Cortex of kidney (tissue), 1 donor: ENCODE measurements at places on chromosomes 2 and 18.

GRCh38 chr2:130843321-130843985 is 6.7 kb downstream of the ARHGEF4 start:
- no peak for DNase-seq

DNA sequence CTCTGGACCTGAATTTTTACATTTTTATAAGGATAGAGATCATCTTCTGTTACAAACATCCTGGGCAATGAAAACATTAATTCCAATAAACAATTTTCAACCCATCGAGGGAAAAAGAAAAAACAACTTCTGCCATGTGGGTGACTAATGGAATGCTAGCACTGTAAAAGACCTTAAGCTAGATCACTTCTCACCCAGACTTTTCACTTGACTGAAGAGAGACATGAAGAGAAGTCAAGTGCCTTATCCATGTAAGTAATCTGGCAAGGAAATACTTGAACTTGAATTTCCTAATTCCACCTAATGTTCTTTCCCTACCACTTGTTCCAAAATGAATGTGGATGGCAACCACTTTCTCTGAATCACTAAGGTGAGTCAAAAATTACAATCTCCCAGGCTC is 98.3 kb upstream of the ACVR1C start:
- DNase-seq = no peak

GRCh38 chr18:48227206-48227605 is 182.0 kb downstream of the ZBTB7C start:
- DNase-seq = no peak

DNA sequence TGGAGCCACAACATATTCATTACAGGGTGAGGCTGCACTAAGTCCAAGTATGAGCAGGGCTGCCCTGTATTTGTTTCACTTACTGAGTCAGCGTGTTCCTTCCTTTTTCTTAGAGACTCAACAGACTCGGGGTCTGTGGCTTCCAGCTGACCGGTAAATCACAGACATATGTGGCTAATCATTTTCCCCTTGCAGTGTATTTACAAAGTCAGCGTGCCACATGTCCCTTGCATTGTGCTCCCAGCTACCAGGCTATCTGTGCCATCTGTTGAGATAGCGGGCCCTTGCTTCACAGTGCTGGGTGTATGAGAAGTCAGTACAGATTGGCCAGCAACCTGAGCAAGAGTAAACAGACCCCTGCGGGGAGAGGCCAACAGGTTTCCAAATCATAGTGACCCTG is 254.3 kb downstream of the LRRTM1 start:
- no peak for DNase-seq

DNA sequence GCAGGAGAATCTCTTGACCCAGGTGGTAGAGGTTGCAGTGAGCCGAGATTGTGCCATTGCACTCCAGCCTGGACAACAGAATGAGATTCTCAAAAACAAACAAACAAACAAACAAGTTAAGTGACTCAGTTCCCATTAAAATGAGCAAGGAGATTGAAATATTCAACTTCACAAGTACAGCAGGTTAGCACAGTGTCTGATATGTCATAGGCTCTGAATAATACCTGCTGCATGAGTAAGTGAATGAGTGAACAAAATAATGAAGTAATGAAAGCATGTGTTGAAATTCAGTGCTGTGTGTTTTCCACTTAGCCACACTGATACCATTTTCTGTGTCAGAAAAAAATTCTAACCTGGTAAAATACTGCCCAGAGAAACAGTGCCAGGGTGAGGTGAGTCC is 41.9 kb upstream of the SETBP1 start:
- no peak for DNase-seq

DNA sequence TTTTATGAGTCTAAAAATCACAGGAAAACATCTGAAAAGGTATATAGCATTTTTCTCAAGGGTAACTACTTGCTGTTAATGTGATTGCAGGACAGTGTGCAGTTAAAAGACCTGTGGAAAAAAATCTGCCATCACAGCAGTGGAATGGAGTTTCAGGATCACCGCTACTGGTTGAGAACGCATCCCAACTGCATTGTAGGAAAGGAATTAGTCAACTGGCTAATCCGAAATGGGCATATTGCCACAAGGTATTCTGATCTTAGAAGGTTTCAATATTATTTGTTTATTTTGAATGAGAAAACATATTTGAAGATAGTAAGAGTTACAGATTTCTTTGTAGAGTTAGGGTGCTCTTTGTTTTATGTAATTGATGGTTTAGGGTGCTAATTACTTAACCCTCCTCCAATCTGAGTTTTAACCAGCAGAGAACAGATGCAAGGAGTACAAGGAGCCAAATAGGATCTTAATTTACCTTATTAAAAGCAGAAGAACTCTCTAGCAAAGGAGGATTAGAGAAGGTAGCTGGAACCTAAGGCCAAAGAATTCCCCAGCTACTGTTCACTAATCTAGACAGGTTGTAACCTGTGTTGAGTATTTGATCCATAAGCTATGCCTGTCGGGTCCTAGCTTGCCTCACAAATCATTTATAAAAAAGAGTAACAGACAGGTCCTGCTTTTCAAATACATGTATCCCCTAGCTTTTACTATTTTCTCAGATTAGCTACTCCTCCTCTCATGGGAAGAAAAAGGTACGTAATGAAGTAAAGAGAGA is 35.0 kb downstream of the PIKFYVE start:
- DNase-seq = no peak

- no peak for DNase-seq
Measured at GRCh38 chr2:236180831-236181453, 12.8 kb upstream of the GBX2 start.

- no peak for DNase-seq
Measured at GRCh38 chr2:4549666-4550210, 846.4 kb downstream of the DCDC2C start.

DNA sequence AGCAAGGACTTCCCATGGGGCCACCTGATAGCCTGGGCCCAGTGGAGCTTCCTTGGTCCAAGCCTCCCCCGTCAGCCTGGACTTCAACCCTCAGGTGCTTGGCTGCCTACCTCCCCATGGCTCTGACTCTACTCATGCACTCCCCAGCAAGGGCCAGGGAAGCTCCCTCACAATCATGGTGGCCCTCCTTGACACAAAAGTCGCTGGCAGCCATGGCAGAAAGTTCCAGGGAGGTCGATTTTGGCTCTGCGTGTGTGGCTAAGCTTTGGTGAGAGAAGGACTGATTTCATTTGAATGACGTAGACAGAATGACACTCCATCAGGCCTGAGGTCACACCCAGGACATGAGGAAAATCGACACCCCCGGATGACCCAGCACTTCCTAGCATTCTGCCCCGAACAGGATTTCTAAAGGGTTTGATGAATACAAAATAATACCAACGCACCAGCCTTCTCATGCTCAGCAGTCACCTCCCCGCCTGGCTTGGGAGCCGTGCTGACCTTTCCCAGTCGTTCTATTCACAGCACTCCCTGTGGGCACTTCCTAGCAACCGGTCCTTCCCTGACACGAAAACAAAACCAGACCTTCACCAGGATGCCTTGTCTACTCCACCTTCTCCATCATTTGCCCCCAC is 52.7 kb downstream of the LBH start:
- DNase-seq = no peak

DNA sequence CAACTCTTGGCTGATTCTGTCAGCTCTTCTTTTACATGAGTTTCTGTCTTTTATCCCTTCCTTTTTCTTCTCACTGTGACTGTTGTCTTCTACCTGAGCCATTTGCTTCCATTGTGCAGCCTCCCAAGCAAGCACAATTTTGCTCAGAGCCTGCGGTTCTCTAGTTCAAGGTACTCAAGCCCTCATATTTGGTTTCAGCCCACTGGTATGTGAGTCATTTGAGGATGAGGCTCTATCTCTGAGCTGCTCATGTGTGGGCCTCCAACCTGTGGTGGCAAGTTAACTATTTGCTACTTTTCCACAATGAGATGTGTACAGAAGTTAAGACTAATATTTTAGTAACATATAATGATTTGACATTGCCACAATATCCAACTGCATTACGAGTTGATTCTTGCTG is 183.0 kb downstream of the PHLPP1 start:
- no peak for DNase-seq

DNA sequence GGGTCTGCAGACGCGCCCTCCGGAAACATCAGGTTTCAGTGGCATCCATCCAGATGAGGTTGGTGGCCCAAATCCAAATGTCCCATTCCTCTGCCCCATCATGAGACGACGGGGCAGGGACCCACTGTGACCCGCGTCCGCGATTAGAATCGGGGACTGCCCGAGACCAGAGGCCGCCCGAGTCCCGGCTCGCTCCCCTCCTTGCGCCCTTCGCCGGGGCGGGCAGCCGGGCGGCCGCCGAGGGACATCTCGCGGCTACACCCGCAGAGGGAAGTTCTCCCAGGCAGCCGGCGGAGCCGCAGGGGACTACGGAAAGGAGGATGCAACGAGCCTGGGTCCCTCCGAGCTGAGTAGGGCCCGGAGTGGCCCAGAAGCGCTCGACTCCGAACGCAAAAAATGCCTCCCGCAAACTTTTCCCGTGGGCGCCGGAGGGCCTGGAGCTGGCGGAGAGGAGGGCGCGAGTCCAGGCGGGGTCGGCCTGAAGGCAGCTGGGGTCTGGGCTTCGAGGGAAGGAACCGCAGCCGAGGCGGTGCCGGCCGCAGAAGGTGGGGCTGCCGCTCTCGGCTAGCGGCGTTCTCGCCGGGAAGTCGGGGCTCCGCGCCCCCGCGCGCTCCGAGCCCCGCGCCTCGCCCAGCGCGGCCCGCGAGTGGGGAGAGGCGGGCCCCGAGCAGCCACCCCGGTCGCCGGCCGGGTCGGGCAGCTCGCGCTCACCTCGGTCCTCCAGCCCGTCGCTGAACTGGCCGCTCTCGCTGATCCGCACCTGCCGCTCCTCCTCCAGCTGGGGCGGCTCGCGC is 580 bp downstream of the TMEM163 start:
- DNase-seq = no peak

GRCh38 chr2:216618785-216619184 is 14.4 kb upstream of the IGFBP2 start:
- DNase-seq = no peak

GRCh38 chr2:227154986-227155774 is 8.8 kb downstream of the COL4A4 start:
- no peak for DNase-seq

- DNase-seq = no peak
Measured at GRCh38 chr2:184793176-184793575, 194.8 kb downstream of the ZNF804A start.

DNA sequence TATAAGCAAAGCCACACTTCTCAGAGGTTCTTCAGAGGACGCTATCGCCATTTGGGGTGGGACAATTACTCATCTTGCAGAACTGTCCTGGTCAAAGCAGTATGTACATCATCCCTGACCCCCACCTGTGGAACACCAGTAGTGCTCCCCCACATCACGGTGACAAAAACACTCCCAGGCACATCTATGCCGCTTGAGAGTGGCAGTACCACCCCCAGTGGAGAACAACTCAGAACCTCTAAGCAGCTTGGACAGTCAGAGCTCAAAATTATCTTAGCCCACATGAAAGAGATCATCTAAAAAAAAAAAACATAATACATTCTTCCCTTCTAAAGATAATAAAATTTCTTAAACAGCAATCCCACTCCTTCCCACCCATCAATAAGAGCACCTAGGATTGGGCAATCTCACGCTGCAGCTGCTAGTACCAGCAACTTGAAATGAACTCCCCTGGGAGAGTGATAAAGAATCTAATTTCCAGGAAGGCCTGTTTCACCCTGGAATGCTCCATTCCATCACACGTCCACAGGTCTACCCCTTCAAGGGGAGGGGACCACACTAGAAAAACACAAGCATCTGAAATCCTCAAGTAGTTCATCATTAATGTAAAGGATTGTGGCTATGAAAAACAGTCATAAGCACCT is 31.7 kb downstream of the LRP2 start:
- DNase-seq = no peak

DNA sequence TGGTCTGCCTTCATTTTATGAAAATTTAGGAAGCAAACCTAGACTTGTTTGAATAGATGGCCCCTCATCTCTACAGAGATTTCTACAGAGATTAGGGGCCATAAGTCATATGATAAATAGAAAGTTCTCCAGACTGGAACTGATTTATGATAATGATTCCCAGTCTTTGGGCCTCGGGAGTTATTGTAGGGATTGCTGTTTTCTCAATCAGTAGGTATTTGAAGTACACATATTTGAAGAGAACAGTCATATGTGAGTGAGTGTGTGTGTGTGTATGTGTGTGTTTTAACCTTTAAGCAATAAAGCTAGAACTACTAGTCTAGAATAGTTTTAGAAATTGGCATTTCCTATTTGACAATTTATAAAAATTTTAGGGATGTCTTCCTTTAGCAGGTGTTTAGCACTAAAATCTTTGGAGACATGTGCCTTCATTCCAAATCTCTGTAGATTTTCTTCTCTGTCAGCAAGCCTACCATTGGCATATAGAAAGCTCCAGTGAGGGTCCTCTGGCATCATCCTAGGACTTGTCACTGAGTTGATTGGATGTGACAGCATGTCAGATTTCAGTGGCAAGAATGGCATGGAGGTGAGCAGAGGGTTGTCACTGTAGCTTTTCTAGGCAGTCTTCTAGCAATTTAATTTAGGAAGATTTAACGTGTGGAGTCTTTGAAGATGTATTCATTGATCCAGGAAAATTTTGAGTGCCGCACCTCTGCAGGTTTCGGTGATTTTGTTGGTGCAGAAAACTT is 71.2 kb downstream of the MYO1B start:
- no peak for DNase-seq

DNA sequence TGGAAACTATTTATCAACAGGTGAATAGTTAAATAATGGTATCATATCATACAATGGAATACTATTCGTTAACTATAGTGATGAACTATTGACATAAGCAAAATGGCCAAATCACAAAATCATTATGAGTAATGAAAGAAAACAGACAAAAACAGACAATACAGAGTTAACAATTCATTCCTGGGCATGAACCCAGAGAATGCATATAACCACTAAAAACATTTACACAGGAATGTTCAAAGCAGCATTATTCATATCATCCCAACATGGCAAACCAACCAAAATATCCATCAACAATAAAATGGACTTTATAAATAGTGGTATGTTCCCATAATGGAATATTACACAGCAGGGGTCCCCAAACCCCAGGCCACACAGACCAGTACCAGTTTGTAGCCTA is 131.2 kb upstream of the CYP1B1 start:
- DNase-seq = no peak

DNA sequence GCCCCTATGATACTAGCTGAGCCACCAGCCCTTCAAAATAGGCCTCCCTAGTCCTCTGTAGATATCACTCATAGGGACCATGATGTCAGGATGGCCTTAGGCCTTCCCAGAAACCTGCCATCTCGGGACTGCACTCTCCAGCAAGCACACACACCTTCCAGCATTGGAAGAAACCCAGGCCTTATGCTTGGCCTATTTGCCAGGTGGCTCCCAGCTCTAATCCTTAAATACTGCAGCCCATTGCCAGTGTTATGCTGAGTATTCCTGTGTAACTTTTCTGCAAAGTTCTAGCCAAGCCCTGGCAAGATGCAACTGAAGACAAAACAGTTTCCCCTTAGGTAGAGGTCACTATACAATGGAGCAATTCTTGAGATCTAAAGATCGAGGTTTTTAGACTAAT is 316.5 kb downstream of the SETBP1 start:
- no peak for DNase-seq

GRCh38 chr2:214706986-214707385 is 102.5 kb downstream of the BARD1 start:
- DNase-seq = no peak

- no peak for DNase-seq
Measured at GRCh38 chr18:936941-937340, 32.3 kb downstream of the ADCYAP1 start.

- DNase-seq = no peak
Measured at GRCh38 chr2:171230176-171230575, 69.5 kb upstream of the TLK1 start.
